ENCODE measurements at places on chromosomes 6 and 20.

GRCh38 chr20:62646851-62647520, 4.7 kb downstream of the SLCO4A1 start:
- no peak for DNase-seq

DNA sequence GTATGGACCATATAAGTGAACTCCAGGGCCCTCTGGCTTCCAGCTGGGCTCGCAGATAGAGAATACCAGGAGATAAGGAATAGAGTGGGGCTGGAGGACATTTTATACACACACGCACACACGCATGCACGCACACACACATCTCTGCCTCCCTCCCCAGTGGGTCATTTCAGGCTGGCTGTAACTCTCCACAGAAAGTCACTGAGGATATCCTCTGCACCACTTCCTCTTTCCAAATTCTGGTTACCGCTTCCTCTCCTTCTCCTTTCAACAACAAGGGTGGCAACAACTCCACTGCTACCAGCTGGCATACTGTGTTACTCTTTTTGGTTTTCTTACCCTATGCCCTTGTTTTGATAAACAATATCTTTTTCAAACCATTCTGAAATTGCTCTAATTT, 280.2 kb downstream of the COL12A1 start:
- no peak for DNase-seq

GRCh38 chr20:16096756-16097326, 476.4 kb downstream of the KIF16B start:
- no peak for DNase-seq

DNA sequence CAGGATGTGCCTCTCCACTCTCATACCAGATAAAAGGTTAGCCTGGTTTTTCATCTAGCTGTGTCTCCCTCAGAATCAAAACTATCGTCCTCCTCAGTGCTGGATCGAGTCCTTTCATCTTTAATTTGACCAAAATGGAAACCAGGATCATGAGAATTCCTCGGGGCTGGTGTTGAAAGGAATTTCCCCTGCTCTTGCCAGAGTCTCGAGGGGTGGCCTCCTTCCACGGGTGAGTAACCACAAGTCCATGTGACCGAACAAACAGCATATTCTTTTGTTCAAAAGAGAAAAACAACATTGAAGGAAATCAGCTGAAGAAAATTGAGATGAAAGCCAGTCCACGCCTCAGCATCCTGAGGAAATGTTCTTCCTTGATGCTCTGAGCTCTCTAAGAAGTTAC, 165.9 kb upstream of the CDYL start:
- peak; percentile 10 for DNase-seq

- no peak for DNase-seq
Measured at GRCh38 chr6:22333802-22334201, 37.0 kb upstream of the PRL start.

All from HTR-8/SVneo (cell line).